Stimulated activated CD4-positive, alpha-beta T cell treated with anti-CD3 and anti-CD28 coated beads, TNF-alpha, amount 100 ng/mL, for 4 hours (primary cell): ENCODE measurements at places on chromosomes 2 and 18.
A peak's percentile ranks its signal among the peaks of the same experiment; 100 is the strongest.

- no peak for DNase-seq
Measured at GRCh38 chr2:33289961-33290360, 186.5 kb upstream of the RASGRP3 start.

DNA sequence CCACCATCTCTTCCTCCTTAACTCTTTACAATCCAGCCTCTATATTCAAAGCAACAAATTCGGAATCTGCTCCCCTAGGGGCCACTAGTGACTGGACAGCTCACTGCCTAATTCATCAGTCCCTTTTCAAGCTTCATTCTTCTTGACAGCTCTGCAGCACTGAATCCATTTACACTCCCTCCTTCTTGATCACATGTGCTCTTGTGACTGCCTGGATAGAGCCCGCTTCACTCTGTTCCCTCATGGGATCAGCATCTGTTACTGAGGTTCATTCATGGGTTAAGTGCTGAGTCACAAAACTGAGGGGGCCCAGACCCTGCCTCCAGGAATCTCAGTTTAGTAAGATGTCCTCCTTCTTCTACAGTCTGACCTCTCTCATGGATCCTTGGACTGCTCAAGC is 81.5 kb downstream of the CYRIA start:
- no peak for DNase-seq

- no peak for DNase-seq
Measured at GRCh38 chr18:61371111-61371510, 37.9 kb downstream of the CDH20 start.

GRCh38 chr2:134207589-134208209 is 46.2 kb upstream of the MGAT5 start:
- DNase-seq, result peak; percentile 32

- DNase-seq, result no peak
Measured at GRCh38 chr2:29124504-29124903, 9.3 kb downstream of the CLIP4 start.

DNA sequence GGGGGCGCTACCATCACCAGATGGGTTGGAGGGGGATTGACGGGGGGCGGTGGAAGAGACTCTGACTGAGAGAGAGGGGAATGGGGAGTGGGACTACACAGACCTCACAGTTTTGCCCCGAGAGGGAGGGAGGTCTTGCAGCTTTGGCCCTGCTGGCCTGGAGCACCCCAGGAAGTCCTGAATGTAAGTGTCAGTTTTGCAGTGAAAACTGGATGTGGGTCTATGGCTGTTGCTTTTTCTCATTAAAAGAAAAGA is 2.4 kb downstream of the TCF7L1 start:
- no peak for DNase-seq

GRCh38 chr2:44759823-44760222 is 181.7 kb upstream of the SIX3 start:
- DNase-seq, result no peak

DNA sequence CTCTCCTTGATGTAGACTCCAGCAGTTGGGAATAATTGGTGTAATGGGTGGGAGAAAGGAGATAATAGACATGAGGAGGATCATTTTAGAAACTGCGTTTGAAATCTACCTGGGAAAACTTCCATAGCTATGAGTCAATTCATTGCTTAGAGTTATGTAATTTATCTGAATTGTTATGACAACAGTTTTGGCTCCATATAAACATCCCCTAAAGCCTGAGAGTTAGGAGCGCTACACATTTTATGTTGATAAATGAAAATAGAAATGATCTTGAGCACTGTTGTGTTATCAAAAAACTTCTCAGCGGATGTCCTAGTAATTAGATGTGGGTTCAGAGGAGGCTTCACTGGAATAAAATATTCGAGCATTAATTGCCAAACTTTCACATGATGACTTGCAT is 573.4 kb downstream of the TSN start:
- no peak for DNase-seq

- DNase-seq, result no peak
Measured at GRCh38 chr2:159946326-159946999, 116.0 kb downstream of the PLA2R1 start.

DNA sequence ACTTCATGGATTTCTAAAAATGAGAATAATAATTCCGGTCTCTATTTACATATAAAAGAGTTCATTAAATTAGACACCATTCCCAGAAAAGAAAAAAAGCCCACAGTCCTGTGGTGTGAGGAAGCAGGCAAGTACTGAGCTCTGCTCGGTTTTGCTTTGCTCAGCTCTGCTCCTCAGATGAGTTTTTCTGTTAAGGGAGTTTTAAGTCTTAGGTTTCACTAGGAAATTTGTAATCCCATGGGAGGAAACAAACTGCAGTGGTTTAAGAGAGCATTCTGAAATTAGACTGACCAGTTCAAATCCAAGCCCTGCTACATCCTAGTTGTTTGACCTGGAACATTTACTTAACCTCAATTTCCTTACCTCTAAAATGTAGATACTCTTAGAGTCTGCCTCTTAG is 338.6 kb upstream of the MMADHC start:
- DNase-seq, result no peak

DNA sequence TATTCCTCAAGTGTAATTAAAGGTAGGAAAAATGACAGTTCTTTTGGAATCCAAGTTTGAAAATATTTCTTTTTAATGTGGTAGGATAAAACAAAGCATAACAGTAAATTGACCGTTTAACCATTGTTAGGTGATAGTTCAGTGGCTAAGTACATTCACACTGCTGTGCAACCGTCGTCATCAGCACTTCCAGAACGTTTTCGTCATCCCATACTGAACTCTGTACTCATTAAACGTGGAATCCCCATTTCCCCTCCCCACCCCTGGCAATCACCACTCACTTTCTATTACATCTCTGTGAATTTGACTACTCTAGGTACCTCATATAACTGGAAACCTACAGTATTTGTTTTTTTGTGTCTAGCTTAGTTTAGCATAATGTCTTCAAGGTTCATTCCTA is 32.9 kb upstream of the FZD5 start:
- no peak for DNase-seq

DNA sequence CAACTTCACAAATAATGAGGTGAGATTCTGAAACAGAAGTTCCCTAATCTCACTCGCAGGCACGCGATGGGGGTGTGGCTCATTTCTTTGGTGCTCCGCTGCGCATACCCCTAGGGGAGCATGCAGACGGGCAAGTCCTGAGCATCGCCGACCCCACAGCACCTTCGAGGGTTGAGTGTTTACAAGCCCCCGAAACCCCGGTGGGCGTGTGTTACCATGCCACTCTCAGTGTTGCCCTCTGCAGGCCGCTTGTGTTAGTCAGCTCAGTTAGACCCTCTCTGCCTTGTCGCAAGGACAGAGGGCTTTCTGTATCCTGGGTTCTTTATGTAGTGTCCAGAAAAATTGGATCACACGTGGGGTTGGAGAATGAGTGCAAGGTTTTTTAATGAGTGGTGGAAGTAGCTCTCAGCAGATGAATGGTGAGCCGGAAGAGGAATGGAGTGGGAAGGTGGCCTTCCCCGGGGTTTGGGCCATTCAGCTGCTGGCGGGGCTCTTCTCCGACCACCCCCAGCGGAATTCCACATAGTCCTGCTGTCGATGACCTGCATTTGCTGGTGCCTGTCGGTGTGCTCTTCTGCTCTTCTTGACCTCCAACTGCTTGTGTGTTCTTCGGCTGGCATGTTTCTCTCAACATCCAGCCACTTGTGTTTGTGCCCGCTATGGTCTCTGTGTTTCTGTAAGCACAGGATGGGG is 191.3 kb downstream of the RPRM start:
- DNase-seq, result no peak

DNA sequence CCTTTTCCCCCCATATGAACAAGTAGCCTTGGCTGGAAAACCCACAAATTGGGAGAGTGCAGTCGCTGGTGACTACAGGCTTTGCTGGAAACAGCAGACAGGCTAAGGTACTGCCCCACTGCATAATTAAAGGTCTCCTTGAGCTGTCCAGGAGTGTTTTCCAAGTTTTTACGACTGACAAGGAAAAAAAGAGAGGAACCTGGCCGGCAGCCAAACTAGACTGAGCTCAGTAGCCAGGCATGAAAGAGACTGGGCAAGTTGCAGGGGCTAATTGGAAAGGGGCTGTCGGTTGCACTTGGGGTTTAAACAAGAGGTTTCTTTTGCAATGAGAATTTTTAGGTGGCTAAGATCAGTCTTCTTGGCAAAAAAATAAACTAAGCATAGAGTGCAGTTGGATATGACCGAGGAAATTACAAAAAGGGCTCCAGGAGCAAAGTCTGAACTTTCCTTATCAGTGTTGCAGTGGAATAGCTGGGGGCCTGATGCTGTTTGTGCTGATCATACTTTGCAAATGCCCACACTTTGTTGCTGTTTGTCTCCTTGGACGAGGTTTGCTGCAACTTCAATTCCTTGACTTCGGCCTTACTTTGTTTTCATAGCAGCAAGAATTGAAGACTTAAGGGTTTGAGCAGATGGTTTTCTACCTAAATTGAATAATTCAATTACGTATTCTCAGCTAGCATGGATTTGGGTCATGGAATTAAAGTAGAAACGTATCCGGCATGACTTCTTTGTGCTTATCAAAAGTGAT is 2.1 kb downstream of the GULP1 start:
- no peak for DNase-seq

- no peak for DNase-seq
Measured at GRCh38 chr2:145800151-145801091, 1280.5 kb upstream of the ZEB2 start.

- DNase-seq, result no peak
Measured at GRCh38 chr18:22223254-22223964, 54.0 kb downstream of the GATA6 start.

DNA sequence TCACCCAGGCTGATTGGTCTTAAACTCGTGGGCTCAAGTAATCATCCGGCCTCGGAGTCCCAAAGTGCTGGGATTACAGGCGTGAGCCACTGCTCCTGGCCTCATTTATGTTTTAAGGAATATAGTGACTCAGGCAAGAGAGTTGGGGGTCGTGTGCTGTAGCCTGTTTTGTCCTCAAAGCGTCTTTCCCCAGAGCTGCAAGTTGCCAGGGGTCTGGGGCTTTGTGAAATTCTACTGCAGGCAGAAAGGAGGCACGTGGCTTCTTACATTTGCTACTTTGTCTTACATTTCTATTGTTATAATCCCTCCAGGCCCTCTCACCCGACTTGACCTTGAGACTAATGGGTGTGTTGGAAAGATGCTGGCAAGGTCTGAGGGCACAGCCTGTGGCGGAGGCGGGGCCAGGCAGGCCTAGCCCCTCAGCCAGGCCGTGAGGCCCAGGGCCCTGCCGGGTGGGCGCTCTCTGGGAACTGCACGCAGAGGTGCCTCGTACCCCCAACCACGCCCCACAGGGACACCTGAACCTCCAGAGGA is 85.8 kb upstream of the NDUFV2 start:
- no peak for DNase-seq

DNA sequence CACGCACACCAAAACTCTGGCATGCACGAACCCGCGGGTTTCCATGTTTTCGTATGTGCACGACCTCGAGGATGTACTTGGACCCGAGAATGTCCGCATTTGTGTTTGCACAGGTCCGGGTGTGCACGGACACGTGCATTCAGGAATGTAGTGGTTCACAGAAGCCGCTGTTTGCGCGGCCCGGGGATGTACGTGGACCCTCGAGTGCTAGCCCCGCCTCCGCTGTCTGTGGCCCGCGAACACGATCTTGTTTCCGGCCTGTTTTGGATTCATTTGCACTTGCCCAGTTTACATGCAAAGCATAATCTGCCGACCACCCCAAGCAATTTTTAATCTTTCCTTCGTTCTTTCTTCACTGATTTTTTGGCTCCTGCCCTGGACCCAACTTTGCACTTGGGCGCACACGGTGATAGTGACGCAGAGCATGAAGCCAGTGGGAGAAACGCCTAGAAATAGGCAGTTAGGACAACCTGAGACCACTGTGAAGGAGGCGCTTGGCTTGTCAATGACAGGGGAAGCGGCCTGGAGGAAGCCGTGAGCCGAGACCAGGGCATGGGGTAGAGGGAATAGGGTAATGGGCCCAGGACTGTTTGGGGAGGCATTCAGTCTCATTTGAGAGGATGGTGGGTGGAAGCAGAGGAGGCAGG is 45.4 kb upstream of the PTMA start:
- DNase-seq, result no peak

DNA sequence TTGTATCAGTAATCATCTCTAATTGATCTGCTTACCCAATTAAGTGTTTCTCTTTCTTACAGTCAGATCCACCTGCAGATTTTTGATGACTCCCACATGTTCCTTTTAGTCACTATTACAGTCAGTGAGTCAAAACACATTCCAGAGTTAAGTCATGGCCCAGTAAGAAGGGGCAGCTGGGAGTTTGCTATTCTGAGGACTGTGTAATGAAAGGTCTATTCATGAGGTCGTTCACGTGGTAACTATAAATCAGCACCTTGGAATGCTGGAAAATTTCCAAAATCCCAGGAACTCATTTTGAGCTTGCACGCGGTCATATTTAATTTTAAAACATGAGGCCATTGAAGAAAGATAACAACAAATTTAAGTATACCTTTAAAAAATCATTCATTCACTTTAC is 252.5 kb downstream of the XIRP2 start:
- no peak for DNase-seq

DNA sequence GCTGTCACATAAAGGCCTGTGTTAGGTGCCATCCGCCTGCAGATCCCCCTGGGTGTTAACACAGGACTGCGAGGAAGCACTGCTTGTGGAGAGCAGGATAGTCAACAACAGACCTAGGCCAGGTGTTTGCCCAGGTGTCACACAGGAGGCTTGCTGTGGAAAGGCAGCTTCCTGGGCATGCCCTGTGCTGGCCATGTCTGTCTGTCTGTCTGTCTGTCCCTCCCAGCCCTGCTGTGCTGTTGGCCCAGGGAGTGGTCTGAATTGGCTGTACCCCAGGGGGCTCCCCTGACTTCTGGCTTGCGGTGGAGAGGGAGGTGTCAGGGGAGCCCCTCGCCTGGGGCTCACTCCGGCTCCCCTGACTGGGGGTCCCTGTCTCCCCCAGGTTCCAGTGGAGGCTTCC is 53.2 kb downstream of the SH3BP4 start:
- no peak for DNase-seq

GRCh38 chr2:101609433-101609832 is 88.1 kb upstream of the MAP4K4 start:
- DNase-seq, result no peak

DNA sequence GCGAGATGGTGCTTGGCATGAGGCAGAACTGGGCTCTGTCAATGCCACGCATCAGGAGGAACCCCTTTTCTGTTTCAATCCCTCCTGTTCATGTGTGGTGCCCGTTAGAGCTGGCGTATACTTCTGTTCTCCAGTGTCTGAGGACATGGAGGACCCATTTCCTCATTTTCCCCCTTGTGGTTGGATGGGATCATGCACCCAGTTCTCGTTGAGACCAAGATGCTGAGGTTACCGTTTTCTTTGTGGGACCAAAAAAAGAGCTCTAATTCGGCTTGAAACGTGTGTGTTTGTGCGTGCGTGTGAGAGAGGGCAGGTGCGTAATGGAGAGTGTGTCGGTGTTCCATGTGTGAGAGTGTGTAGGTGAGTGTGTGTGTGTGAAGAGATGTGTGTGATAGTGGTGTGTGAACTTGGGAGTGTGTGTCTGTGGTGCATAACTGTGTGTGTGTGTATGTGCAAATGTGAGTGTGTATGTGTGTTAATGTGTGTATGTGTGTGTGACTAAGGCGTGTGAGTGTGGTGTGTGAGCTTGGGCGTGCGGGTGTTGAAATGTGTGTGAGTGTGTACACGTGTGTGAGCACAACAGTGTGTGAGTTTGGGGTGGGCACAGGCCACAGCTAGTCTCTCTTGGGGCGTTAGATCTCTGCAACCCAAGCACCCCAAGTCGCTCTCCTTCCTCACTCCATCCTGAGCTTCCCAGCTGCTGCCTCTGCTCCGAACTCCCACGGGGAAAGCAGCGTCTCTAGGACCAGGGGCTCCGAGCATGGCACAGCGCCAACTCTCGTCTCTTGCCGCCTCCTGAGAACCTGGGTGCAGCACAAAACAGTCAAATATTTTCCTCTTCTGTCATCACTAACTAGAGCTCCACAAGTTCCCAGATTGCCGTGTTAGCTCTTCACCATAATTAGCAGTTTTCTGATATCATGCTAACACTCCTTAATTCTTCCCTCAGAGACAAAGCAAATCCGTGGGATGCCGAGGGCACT is 75.8 kb downstream of the LONRF2 start:
- DNase-seq, result no peak
